NCI-H2107 (cell line): ENCODE measurements at places on chromosomes 13 and 19.

GRCh38 chr19:54345938-54346386 lies 7.0 kb upstream of the LILRA4 start:
- DNase-seq, result no peak

GRCh38 chr19:1018932-1019615 lies 1.8 kb downstream of the TMEM259 start:
- DNase-seq, result no peak

DNA sequence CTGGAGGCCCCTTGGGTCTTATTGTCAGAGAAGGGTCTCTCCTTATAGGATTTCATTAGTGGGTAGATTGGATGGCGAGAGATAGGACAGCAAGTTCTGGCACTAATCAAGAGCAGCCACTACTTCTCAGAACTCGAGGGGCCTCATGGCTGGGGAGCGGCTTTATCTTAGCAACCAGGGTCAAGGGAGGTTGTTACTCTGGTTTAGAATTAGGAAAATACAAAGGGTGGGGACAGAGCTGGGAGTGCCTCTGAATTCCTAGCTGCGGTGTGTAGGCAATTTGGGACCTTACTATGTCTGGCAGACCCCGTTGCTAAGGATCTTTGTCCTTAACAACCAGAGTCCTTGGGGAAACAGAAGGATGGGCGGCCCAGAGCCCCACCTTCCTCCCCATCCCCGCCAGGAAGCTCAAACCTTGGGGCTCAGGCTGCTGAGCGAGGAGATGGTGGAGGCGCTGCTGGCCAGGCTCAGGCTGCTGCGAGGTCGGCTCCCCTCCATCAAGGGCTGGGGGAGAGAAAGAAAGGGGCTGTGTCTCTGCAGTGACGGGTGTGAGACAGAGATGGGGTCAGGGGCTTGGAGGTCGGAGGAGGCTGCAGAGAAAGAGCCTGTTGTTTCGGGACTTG lies 1.2 kb downstream of the PLEKHA4 start:
- no peak for DNase-seq

DNA sequence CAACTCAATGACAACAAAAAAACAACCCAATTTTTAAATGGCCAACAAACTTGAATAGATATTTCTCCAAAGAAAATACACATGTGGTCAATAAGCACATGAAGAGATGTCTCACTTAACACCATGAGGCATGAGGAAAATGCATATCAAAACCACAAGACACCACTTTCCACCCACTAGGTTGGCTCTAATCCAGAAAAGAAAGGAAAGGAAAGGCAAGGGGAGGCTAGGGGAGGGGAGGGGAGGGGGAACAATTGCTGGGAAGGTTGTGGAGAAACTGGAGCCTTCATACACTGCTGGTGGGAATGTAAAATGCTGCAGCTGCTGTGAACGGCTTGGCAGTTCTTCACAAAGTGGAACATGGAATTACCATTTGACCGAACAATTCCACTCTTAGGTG lies 854.3 kb downstream of the UQCRFS1 start:
- DNase-seq, result no peak

- no peak for DNase-seq
These were observed 38.5 kb downstream of the DPF1 start for GRCh38 chr19:38185562-38185961.

- no peak for DNase-seq
These were observed 19.6 kb upstream of the EPHX3 start for GRCh38 chr19:15251749-15252397.

GRCh38 chr13:78468621-78469020 lies 134.7 kb downstream of the POU4F1 start:
- DNase-seq, result no peak

DNA sequence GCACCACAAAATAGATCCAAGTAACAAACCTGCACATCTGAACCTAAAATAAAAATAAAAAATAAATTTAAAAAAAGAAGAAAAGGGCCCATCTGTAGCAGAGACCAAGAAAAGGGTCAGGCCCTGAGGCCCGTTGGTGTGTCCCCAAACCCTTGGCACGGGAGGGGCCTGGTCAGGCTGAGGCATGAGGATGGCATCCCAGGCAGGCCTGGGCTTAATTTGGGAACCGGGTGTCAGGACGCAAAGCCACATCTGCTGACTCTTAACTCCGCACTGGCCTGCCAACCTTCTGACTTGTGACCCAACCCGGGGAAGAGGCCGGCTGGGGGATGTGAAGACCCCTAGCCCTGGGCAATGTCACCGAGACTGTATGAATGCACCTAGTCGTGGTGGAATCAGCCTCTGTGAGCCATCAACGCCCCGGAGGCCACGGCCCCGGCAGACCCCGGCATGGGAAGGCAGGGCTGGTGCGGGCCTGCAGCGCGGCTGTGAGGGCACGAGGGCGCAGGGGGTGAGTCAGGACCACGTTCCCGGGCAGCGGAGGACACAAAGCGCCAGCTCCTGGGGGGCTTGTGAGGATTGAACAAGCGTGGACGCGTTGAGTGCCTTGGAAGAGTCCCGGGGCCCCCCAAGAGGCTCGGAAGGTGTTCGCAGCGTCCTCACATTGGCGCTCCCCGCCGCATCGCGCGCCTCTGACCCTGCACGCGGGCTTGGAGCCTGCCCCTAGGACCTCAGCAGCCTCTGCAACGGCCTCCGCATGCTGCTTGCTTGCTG lies 38.2 kb downstream of the ATP12A start:
- no peak for DNase-seq

DNA sequence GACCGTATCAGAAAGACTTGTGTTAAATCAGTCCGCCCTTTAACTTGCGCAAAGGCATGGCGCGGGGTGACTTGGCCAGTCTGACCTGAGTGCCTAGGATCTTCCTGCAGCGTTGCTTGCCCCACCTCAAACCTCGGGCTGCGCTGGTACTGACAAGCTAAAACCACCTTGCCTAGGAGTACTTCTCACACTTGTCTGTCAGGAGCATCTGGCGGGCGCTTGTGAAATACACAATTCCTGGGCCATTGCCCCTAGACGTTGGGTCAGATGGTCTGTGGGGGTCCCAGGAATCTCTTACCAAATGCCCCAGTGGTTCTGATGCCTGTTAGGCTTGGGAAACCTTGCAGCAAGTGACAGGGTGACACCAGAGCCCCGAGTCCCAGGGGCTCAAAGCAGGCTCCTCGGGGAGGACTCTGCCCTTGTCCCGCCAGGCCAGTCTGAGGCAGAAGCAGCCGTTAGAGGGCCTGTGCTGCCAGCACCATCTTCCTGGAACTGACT lies 12.9 kb downstream of the CEBPG start:
- DNase-seq, result no peak

DNA sequence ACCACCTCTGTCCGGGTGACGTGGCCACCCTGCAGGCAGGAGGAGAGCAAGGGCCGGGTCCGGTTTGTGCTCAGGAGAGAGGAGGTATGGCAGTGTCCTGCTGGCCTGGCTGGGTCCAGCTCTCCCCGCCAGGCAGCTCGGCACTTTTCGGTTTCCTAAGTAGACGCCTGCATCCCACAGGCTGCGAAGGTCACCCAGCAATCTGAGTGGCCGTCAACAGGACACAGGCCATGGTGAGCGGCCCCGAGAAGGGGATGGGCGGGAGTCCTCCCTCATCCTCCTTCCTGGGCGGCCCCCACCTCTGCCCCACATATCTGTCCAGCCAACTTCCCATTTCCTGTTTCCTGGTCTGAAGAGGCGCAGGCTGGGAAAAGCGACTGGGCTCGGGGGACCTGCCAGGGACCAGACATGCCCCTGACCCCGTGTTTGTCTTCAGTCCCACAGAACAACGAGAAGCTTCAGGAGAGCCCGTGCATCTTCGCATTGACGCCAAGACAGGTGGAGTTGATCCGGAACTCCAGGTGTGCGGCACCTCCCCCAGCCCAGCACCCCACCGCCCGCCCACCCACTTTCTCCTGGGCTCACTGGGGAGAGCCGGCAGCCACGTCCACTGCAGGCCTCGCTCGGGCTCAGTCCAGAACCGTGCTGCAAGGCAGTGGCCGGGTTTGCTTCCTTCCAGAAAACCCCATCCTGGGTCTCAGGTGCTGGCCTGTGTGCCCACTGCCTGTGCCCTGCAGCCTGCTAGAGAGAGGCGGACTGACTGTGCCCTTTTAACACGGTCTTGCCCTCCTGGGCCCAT lies 16.3 kb downstream of the PIAS4 start:
- DNase-seq, result no peak

DNA sequence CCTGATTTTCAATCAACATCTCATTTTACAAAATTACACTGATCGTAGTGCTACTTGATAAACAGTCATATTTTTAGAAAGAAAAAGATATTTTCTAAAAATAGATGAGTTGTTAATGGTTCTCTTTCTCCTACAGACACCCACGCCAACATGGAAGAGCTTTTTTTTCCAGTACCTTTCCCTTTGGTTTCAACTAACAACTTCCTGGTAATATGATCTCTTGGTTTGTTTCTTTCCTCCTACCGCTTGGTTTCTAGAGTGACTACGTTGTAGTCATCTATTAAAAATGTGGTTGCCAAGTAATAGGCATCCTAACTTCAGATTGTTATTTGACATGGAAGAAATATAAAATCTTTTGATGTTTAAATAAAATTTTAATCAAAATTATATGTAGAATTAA lies 189.0 kb downstream of the LACC1 start:
- DNase-seq, result no peak
